A549 (cell line): ENCODE measurements at places on chromosomes 6 and 20.

DNA sequence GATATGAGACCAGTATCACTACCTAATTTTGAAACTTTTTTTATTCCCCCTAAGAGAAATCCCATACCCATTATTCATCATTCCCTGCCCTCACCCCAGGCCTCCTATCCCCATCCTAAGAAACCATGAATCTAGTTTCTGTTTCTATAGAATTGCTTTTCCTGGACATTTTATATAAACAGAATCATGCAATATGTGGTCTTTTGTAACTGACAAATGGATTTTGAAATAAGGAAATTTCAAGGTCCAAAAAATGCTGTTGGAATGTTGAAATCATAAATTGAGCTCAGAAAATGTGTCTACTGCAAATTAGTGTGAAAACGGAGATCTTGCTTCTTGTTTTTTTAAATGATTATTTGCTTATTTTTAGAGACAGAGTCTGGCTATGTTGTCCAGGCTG is 25.1 kb downstream of the RNF217 start:
- no peak for DNase-seq

- peak; percentile 35 for DNase-seq
Observed at GRCh38 chr20:2133318-2134183, 31.9 kb downstream of the STK35 start.

- DNase-seq, result no peak
Observed at GRCh38 chr6:31765910-31766794, 3.7 kb downstream of the SAPCD1 start.

GRCh38 chr20:62025394-62025793 is 40.3 kb downstream of the TAF4 start:
- no peak for DNase-seq

DNA sequence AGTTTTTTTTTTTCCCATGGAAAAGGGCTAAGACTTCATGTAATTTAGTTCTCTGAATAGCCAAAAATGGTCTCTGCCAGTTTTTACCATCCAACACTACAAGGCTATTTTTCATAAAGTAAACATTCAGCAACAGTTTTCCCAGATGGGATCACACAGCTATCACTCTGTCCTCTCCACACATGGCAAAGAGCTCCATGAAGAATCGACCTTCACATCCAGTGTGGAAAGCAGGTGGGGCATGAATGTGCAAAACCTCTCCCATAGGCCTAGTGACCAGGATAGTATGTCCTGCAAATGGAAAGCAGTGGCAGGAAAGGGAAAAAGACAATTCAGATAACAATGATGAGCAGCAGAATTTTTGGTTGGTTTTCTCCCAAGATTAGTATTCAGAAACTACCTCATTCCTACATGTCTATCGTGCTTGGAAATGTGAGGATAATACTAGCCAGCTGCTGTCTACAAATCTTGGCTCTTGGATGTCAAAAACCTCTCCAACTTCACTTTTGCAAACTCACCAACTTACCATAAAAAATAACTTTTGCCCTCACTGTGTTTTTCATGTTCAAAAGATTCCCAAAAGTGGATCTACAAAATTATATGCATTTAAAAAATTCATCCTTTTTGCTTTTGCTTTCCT is 159.7 kb upstream of the MCHR2 start:
- no peak for DNase-seq

DNA sequence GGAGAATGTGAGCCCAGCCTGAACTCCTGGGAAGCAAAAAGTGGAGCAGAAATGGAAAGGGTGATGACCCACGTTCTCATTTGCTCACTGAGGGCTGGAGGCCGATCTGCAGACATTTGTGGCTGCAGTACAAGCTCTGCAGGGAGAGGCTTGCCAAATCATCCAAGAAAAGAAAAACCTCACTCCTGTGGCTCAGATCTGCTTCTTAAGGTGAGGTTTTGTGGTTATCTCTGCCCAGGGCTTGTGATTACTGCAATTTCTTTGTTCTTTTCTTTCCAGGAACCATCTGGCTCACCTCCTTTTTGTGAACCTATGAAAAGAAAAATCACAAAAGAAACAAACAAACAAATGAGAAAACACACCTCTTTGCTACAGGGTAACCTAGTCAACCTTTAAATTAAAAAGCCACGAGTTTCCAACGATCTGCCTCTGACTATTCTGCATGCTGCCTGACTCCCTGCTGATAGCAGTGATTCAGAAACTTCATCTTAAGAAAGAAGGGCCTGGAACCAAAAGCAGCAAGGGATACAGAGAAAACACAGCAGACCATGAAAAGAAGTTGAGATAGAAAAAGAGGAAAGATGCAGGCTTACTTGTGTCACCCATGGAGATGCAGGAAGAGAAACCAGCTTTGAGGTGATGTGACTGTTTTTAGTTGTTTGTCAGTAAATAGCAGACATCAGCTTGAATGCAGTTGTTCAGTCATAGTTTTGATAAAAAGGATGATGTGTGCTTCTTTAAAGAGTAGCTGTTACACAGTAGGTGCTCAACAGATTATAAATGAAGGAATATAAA is 165.1 kb downstream of the LMBRD1 start:
- no peak for DNase-seq

- no peak for DNase-seq
Observed at GRCh38 chr20:45017857-45018256, 51.5 kb downstream of the STK4 start.

DNA sequence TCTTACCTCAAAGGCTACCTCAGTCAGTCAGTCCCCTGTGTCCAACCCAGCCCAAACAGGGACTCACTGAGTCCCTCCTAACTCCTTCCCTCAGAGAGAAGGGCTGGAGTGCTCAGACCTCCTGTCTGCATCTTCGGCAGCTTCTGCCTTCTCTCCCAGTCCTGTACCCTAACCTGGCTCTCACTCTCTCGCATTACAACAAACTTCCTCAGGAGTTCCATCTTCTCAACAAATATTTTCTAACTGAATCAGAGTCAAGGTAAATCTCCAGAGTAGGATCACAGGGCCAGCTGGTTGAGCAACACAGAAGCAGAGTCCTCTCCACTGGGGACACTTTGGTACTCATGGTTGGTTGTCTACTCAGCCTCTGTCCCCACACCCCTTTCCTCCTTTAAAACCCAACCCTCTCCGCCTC is 92.3 kb downstream of the MRPL14 start:
- DNase-seq, result no peak

- no peak for DNase-seq
Observed at GRCh38 chr6:150410906-150411305, 42.1 kb downstream of the IYD start.

- peak; percentile 24 for DNase-seq
Observed at GRCh38 chr6:34027445-34027936, 118.4 kb downstream of the GRM4 start.

DNA sequence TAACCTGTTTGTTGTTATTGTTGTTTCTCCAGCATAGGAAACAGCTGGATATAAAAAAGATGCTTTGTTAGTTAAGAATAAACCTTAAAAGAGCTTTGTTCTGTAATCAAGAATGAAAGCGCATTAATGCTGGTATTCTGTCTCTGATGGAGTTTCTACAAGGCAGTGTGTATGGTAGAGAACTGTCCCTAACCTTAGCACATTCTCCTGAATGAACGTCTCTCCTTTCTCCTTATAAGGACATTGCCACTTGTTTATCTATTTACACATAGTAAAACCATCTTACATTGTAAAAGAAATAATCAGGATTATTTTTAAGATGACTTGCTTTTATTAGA is 33.8 kb upstream of the LCA5 start:
- DNase-seq, result no peak

DNA sequence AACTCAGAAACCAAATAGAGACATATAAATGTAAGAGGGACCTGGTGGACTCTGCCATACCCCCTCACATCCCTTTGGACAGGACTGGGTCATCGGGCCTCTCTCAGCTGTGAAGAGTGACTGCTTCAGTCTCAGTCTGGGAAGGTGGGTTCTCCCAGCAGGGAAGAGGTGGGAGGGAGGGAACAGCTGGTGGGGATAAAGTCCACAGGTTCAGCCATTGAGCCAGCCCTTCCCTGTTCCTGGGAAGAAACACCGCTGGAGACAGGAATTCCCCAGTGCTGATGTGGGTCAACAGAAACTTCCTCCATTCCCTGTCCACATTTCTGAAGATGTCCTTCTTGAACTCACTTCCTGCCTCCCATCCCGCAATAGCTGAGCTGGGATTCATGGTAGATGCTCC is 209.2 kb upstream of the PMEPA1 start:
- no peak for DNase-seq

DNA sequence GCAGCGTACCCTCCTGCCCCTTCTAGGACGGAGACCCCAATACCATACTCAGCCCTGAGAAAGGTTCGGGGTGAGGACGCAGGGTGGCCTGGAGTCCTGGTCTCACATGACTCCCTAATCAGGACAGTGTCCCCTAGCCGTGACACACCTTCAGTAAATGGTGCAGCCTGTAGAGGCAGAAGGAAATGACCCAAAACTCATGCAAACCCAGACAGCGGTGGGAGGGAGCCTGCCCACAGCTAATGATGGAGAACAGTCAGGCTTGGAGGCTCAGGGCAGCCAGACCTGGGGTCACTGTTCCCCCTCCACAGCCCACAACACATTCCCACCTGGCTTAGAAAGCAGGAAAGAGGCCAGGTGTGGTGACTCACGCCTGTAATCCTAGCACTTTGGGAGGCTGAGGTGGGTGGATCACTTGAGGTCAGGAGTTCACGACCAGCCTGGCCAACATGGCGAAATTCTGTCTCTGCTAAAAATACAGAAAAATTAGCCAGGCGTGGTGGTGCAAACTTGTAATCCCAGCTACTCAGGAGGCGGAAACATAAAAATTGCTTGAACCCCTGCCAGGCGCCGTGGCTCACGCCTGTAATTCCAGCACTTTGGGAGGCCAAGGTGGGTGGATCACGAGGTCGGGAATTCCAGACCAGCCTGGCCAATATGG is 8.8 kb upstream of the HMGA1 start:
- no peak for DNase-seq

DNA sequence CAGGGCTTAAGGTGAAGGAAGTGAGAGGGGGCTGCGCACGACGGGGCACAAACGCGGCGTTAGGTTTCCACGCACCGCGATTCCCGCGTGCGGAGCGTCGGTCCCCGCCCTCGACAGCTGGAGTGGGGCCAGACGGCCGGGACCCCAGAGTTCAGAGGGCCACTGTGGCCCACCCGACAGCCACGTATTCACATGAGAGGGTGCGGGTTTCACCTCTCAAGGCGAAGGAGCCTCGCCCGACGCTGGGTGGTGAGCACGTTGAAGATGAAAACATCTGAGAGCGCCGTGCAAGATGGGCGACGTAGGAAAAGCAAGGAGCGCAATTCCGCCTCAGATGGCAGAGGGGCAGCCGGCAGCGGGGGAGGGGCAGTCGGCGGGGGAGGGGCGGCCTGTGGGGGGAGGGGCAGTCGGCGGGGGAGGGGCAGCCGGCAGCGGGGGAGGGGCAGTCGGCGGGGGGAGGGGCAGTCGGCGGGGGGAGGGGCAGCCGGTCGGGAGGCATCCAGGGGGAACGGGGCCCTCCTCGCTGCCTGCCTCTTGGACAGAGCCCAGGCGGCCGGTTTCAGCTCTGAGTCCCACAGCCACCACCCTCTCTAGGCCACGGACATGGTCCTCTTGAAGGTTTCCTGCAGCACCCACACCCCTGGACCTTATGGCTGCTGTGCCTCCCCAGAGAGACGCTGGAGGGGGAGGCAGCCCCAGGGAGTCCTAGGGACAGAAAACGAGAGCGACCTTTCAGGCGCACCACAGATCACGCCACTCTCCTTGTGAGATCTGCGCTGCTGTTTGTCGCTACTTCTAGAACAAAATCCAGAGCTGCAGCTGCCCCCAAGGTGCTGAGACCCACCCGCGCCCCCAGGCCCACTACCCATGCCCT is 113.7 kb downstream of the DLL1 start:
- peak; percentile 14 for DNase-seq

DNA sequence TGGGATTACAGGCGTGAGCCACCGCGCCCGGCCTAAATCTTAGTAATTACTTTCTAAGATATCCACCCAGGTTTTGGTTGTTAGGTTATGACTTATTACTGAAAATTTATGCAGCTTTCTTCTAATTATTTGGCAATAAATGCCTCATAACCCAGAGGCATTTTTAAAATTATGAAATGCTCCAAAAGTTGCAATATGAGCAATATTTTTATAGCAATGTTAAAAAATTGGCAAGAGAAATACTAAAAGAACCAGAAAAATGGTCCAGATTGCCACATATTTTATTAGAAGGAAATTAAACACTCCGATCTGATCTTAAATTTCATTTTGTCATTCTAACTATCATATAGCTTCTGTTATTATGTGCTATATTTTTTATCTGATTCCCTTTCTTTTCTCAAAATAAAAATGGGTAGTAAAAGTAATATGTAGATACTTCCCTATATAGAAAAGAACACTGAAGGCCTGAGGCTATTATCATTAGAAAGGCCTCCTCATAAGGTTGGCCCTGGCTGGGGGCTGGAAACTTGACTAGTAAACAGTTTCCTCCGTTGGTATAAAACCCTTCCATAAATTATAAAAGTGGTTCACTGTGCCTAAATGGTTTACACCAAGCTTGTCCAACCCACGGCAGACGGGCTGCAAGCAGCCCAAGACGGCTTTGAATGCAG is 22.1 kb downstream of the BLOC1S5 start:
- no peak for DNase-seq

DNA sequence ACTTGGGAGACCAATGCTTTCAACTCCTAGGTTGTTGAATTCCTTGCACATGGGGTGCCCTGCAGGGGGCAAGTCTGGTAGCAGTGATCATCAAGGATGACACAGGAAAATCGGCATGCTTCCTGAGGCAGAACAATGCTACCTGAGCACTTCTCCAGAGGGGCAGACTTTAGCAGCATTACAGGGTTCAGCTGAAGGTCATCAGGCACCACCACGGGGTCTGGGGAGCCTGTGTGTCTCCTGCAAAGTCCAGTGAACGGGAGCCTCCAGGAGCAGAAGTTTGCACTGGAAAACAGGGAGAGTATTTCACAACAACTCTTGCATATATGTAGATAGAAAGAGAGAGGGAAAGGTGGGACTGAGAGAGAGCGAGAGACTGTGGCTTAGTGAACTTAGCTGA is 10.2 kb downstream of the VSX1 start:
- no peak for DNase-seq

DNA sequence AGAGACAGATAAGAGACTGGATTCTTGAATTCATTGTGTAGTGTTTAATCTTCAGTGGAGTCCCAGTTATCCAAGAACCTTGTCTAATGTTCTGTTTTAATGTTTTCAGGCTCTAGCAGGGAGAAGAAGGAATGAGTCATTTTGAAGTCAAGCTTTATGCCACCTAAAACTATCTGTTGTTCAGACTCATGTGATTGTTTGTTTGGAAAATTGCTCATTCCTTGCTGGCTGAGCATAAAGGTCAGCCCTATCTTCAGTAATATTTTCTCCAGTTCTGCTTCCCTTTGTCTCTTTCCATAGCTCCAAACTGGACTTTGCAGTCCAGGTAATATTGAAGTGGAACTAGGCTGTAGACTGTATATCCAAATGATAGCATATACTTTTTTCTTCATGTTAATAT is 34.2 kb downstream of the CLVS2 start:
- peak; percentile 3 for DNase-seq
